ENCODE measurements at places on chromosomes 2 and 18. TPM values are rescaled to one million over a fixed set of nuclear protein-coding genes. Genes with fewer than 3 reads are reported as not detected.

The EDAR gene
- 1.2 TPM for total RNA-seq

The TMEFF2 gene
- total RNA-seq: 10.4 TPM

The IL18R1 gene
- 6.7 TPM for total RNA-seq

The SPDYA gene
- total RNA-seq: 1.2 TPM

The CBLN2 gene
- 17.8 TPM for total RNA-seq

The MGAT4A gene
- total RNA-seq: 16.4 TPM

The EVX2 gene
- total RNA-seq: 1.2 TPM

The C1QL2 gene
- total RNA-seq: 0.48 TPM

The DYSF gene
- total RNA-seq: 2.9 TPM

The USP40 gene
- total RNA-seq: 33.2 TPM

The VWC2L gene
- total RNA-seq: 4.3 TPM

The TMEM37 gene
- total RNA-seq: not detected

The CXCR1 gene
- 2.9 TPM for total RNA-seq

The PDCL3 gene
- total RNA-seq: 14.2 TPM

The SKOR2 gene
- 0.48 TPM for total RNA-seq

The ZEB2 gene
- 136 TPM for total RNA-seq

The KCNIP3 gene
- 12.5 TPM for total RNA-seq

The ZNF385B gene
- 0.72 TPM for total RNA-seq

The GPAT2 gene
- total RNA-seq: 2.6 TPM

The LIMS4 gene
- total RNA-seq: 10.8 TPM

The SLC9A2 gene
- 5.1 TPM for total RNA-seq

The TRIM54 gene
- total RNA-seq: 5.1 TPM

The FAM110C gene
- total RNA-seq: 7.7 TPM

The CCDC178 gene
- 5.5 TPM for total RNA-seq

The DRC1 gene
- total RNA-seq: not detected

The PXDN gene
- total RNA-seq: 206 TPM
